ENCODE measurements at places on chromosomes 4 and X.

DNA sequence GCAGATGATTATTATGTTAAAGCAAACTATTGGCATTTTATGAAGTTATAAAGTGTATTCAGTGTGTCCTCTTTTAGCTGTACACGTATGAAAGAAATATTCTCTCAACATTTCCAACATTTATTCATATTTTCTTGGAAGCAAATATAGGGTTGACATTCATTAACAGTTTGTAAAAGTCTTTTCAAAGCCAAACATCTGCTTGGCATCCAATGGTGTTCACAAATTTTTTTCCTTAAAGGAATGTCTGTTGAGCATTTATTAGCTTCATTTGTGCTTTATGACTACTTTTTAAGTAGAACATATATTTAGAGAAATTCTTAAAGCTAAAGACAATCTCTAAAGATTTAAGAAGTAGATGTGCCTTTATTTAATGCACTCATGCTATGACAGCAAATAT, 83.0 kb downstream of the SHISA3 start:
- peaks cover 6% of the 10 kb centered on the region for H3K4me1 ChIP-seq
- H3K27me3 ChIP-seq: no peaks in the 10 kb centered on the region

DNA sequence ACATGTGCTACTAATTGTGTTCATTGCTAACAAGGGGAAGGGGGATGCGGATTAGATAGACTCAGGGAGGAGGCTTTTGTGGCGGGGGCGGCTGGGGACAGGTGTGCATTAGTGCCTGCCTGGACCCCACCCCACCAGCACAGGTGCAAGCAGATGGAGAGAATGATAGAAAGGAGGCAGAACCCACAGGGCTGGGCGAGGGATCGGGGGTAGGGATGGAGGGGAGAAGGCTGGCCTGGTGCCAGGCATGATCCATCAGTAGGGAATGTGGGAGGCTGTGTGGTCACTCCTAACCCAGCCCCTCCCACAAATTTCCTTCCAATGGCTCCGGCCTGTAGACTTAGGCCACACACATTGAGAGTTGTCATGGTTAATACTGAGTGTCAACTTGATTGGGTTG, 30.5 kb upstream of the CRMP1 start:
- no peak overlapping the region for H3K4me3 ChIP-seq
- H3K36me3 ChIP-seq: no peaks in the 10 kb centered on the region
- H3K4me1 ChIP-seq: peaks cover 4% of the 10 kb centered on the region
- no peak overlapping the region for H3K27ac ChIP-seq
- DNase-seq: no peak
- H3K27me3 ChIP-seq: no peaks in the 10 kb centered on the region

DNA sequence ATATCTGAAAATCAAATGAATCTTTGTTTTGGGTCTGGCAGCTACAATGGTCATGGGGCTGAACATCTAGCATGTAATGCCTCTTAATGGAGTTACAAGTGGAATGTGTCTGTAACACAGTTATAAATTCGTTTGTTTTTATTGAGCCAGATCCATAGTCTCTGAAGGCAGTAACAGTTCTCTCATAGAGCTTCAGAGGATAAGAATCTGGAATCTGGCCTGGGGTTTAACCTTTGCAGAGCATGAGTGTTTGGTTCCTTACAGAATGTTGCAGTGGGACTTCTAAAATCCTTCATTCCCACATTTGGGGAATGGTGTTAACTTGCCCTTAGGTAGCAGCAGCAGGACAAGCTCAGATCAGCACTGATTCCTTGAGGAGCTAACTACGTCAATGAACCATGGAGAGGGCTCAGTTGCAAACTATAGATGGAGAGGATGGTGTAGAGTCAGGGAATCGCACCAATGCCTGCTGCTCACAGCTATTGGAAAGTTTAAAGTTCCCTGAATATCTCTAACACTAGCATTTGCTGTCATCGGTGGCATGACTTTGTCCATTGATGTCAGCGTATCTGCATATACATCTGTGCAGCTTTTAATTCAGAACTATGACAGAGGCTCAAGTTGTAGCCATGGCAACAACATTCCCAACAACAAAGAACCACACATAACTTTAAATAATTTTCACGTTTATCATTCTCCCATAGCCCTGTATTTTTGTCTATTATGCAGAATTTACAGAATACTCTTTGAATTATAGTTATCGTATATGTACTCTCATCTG, 72.2 kb downstream of the RASGEF1B start:
- DNase-seq: no peak
- no peak overlapping the region for H3K27ac ChIP-seq
- H3K4me1 ChIP-seq: no peaks in the 10 kb centered on the region
- H3K27me3 ChIP-seq: no peaks in the 10 kb centered on the region
- H3K4me3 ChIP-seq: no peak overlapping the region

DNA sequence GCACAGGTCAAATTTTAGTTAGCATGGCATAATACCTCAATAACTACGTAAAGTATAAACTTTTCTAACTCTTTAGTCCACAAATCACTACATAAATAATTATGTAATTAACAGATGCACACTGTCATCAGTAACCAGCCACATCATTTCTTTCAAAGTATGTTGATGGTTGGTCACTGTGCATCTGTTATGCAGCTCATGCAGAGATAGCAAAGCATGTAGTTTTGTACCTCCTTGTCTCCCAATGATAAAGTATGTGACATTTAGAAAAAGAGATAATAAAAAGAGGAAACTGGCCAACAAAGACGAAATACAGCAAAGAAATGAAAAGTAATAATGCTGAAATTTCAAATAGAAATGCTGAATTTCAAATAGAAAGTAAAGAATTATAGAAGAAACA, 2.9 kb downstream of the LAMTOR3 start:
- no peaks in the 10 kb centered on the region for H3K36me3 ChIP-seq
- no peaks in the 10 kb centered on the region for H3K4me1 ChIP-seq
- H3K27ac ChIP-seq: no peak overlapping the region
- DNase-seq: no peak

DNA sequence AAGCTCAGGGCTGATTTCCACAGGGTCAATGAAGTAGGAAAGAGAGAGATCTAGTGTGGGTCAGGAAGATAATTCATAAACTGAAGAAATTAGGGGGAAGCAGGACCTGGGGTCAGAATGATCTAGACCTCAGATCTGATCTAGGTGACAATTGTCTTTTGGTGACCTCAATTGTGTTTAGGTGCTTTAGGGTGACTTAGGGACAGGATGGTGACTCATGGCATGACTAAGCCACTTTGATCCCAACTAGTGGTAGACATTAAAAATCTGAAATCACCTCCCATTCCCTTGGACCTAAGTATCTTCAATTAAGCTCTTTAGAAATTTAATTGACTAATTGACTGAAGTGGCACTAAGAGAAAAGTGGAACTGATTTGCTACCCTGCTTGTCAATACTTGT, 36.7 kb upstream of the GRXCR1 start:
- no peak overlapping the region for H3K27ac ChIP-seq
- H3K27me3 ChIP-seq: no peaks in the 10 kb centered on the region
- no peaks in the 10 kb centered on the region for H3K36me3 ChIP-seq
- no peak overlapping the region for H3K4me3 ChIP-seq
- no peaks in the 10 kb centered on the region for H3K4me1 ChIP-seq
- DNase-seq: no peak

- no peak overlapping the region for H3K4me3 ChIP-seq
- H3K27ac ChIP-seq: no peak overlapping the region
- no peaks in the 10 kb centered on the region for H3K4me1 ChIP-seq
- no peaks in the 10 kb centered on the region for H3K36me3 ChIP-seq
- no peaks in the 10 kb centered on the region for H3K27me3 ChIP-seq
Observed at GRCh38 chrX:5748586-5749150, 480.0 kb downstream of the NLGN4X start.

- no peaks in the 10 kb centered on the region for H3K4me1 ChIP-seq
- no peak overlapping the region for H3K27ac ChIP-seq
- H3K36me3 ChIP-seq: no peaks in the 10 kb centered on the region
- no peaks in the 10 kb centered on the region for H3K27me3 ChIP-seq
- H3K4me3 ChIP-seq: no peak overlapping the region
- no peak for DNase-seq
Observed at GRCh38 chr4:141179474-141180373, 41.0 kb upstream of the ZNF330 start.
